ENCODE measurements at places on chromosomes 16 and 17.

DNA sequence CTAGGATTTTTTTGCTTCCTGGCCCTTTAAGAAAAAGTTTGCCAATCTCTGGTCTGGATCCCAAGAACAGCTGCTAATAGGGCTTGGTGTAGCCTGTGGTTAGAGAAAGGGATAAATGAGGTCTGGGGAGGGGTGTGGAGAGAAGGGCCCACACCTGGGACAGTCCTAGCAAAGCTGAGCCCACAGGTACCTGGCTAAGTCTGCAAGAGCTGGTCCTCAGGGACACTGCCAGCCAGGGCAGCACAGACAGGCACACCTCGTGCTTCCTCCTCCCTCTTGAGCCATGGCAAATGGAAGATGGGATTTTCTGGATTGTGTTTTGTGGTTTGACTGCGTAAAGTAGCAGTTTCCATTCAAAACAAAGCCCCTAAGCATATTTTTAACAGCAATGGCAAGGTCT lies 217.5 kb downstream of the SOX9 start:
- no peak for DNase-seq

DNA sequence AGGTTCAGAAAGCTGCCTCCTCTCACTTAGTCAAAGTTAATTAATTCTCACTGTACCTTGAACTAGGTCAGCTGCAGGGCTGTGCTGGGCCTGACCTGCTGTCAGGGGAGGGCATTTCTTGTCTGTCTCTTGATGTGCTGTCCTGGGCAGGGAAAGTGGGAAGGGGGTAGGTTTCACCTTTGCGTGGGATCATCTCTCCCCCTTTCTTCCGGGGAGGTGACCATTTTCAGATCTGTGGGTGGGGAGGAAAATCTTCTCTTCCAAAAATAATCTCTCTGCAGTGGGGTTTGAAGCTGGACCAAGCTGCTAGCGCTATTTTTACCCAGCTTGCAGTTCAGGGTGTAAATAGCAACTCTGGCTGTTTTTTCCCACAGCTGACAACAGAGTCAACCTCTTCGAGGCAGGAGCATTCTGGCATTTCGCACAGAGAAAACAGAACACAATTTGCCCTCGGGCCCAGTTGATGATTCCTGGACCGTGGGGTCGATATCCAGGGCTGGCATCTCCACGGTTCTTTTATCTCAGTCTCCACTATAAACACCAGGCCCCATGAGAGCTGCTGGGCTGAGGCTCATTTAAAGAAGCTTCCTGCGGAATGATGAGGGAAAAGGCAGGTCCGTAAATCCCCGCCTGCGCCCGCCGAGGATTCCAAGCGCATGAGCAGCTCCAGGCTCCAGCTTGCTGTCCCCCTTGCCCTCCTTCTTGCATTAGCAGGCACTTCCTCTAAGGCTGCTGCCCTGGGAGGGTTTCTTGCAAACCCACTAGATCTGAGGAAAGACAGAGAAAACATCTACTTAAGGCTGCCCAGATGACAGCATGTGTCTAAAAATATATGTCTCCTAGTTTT lies 93.9 kb downstream of the YPEL2 start:
- no peak for DNase-seq

- no peak for DNase-seq
Measured at GRCh38 chr17:40844671-40845107, 22.3 kb upstream of the KRT10 start.

- DNase-seq, result no peak
Measured at GRCh38 chr17:7897773-7898172, 9.2 kb downstream of the CHD3 start.

DNA sequence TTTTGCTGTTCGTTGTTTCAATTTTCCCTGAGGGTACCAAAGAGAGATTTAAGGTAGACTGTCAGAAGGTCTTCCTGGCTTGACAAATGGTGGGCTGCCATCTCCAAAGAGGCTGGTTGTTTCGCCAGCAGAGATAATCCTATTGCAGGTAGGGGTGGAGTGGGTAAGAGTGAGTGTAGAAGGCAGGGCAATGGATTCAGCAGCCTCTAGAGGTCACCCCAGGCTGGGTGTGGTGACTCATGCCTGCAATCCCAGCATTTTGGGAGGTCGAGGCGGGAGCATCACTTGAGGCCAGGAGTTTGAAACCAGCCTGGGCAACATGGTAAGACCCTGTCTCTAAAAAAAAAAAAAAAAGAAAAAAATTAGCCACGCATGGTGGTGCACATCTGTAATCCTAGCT lies 34.6 kb downstream of the DCAKD start:
- DNase-seq, result no peak

DNA sequence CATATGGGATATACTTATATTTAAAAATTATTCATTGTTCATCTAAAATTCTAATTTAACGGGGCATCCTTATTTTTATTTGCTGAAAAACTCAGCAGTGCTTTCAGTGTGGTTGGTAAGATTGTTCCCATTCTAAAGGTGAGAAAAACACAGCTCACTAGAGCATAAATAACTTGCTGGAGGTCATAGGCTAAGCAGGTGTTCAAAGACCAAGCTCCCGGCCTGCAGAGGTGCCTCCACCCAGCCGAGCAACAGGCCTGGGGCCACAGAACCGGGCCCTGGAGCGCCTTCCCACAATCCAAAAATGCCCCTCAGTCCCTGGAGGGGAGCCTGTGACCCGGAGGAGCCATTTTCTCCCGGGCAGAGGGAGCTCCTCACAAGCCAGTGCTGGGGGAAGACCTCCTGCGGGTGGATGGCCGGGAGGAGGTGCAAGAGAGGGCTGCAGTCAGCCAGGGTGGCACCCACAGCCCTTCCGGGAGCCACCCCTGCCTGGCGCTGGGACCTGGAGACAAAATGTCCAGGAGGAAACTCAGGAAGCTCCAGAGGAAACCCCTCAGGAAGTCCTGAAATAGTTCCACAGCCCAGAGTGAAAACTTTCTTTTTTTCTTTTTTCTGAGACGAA lies 14.7 kb downstream of the ABR start:
- no peak for DNase-seq

- DNase-seq, result no peak
Measured at GRCh38 chr16:87180069-87180468, 137.1 kb downstream of the C16orf95 start.

- DNase-seq, result no peak
Measured at GRCh38 chr16:2090481-2090776, 42.6 kb downstream of the TSC2 start.

- DNase-seq, result no peak
Measured at GRCh38 chr17:56125830-56126819, 27.1 kb upstream of the ANKFN1 start.

- DNase-seq, result no peak
Measured at GRCh38 chr16:21611556-21612384, 12.4 kb downstream of the METTL9 start.

GRCh38 chr16:87123356-87124001 lies 193.7 kb downstream of the C16orf95 start:
- DNase-seq, result no peak

- no peak for DNase-seq
Measured at GRCh38 chr17:68033636-68034451, 1.7 kb upstream of the KPNA2 start.

GRCh38 chr16:10984509-10984908 lies 40.1 kb downstream of the CLEC16A start:
- peak; percentile 19 for DNase-seq

GRCh38 chr16:24011237-24011636 lies 175.5 kb downstream of the PRKCB start:
- DNase-seq, result no peak

- DNase-seq, result no peak
Measured at GRCh38 chr16:56628486-56629350, 3.1 kb downstream of the MT1E start.

- DNase-seq, result no peak
Measured at GRCh38 chr17:6914711-6915110, 81.1 kb upstream of the ALOX12 start.

- no peak for DNase-seq
Measured at GRCh38 chr16:27500801-27501200, 48.9 kb downstream of the GTF3C1 start.

DNA sequence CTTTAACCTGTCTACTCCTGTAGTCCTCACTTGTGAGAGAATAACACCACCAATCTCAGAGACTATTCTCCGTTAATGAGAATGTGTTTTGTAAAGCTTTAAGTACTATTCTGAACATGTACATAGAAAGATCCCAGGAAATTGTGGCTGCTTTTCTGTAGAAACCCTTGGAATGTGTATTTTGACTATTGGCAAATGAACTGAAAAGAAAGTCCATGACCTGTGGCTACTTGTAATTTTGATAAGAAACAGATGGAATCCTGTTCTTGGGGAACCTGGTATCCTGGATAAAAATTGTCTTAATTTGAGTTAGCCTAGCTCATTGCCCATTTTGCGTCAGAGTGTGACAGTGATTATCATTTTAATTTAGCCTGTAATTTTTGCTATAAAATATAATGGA lies 9.1 kb downstream of the CTCF start:
- no peak for DNase-seq

DNA sequence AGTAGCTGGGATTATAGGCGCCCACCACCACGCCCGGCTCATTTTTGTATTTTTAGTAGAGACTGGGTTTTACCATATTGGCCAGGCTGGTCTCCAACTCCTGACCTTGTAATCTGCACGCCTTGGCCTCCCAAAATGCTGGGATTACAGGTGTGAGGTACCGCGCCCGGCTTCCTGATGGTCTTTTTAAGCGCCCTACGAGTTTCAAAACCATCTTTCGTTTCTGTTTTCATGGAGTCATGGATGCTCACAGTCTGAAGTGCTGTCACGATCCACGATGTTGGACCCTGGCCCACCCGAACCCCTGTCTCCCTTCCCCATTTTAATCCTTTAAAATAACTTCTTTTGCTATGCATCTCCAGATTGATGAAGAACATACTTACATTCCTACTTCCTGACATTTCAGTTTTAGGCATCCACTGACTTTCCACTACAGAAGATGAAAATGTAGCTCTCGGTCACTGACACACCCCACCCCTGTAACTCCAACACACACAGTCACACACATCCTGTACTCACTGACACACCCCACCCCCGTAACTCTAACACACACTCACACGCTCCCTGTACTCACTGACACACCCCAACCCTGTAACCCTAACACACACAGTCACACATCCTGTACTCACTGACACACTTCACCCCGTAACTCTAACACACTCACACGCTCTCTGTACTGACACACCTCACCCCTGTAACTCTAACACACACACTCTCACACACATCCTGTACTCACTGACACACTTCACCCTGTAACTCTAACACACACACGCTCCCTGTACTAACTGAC lies 22.6 kb upstream of the WDR45B start:
- DNase-seq, result no peak

DNA sequence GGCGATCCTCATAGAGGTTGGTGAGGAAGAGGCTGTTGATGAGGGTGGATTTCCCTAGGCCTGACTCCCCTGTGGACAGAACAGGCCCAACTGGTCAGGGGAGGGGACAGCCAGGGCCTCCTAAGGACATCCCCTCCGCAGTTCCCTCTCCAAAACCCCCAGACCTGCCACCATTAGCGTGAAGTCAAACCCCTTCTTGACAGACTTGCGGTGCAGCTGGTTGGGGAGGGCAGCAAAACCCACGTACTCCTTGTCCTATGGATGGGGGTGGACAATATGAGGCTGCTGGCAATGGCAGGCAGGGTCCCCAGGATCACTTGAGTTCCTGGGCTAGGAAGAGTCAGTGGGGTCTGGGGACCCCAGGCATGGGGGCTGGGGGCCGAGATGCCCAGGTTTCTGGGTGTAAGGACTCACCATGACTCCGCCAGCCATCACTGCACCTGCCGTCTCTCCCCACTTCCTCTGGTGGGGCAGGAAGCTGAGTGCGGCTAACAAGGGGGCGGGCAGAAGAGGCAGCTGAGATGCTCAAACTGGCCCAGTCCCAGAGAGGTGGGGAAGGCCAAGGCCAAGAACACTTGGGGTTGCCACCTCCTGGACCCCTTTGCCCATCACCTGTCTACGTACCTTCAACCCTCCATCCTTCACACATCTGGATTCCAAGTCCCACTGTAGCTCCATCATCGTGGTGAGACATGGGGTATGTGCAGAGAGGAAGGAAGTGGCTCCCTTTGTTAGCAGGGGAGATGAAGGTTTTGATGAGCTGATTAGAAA lies at the start of gene SEPTIN1:
Gene SEPTIN1, minus strand, starts transcription at position 451 of the 771 bp plus-strand sequence. Its CDS starts 19 bp downstream, at position 432.
- DNase-seq, result no peak

- DNase-seq, result no peak
Measured at GRCh38 chr16:74455213-74455612, 33.9 kb upstream of the CLEC18B start.

DNA sequence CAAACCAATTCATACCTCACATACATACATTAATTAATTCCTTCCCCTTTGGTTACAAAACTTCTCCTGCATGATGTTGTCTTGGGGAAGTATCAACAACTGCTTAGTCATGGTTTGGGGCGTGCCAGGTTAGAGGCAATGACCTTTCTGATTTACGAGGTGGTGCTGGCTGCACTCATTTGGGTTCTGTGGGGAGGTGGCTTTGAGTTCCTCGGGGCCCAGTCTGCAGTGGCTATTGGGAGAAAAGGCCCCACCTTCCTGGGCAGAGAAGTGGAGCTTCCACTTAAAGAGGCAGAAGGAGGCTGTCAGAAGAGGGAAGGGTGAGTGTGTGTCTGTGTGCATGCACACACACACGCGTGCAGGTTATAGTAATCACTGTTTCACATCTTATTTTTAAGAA lies 10.2 kb upstream of the ETV4 start:
- DNase-seq, result peak; percentile 17

DNA sequence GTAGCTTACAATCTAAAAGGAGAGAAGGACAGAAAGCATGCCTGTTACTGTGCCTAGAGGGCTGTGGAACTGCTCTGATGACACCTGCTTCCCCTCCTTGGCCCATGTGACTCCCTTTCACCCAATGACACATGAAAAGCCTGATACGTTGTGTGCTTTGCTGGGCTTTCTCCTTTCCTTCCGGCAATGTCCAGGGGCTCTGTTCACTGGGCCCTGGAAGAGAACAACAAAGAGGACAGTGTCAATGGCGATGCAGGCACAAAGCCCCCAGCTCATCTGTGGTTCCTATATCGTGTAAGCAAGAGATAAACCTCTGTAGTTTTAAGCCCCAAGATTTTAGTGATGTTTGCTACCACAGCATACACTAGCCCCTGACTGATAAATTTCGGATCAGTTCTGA lies 306.1 kb downstream of the ABCC12 start:
- DNase-seq, result no peak

GRCh38 chr17:73824321-73824720 lies 180.1 kb upstream of the SDK2 start:
- DNase-seq, result no peak

DNA sequence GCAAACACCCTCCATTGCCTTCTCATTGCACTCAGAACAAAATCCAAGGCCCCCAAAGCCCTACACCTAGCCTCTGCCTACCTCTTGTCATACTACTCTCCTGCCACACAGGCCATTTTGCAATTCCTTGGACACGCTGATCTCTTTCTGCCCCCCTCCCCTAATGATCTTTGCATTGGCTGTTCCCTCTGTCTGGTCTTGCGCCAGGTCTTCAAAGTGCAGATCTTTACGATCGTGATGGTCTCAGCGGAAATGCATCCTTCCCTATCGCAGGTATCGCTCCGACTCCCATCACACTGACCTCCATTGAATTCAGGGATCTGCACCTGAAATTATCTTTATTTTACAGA lies 777 bp upstream of the MOSMO start:
- DNase-seq, result no peak

All from GOT3 (cell line).